Effector CD8-positive, alpha-beta T cell (primary cell): ENCODE measurements at places on chromosomes 1 and 21.

- no peak for DNase-seq
These were observed 499 bp downstream of the C1QA start for GRCh38 chr1:22636927-22637326.

DNA sequence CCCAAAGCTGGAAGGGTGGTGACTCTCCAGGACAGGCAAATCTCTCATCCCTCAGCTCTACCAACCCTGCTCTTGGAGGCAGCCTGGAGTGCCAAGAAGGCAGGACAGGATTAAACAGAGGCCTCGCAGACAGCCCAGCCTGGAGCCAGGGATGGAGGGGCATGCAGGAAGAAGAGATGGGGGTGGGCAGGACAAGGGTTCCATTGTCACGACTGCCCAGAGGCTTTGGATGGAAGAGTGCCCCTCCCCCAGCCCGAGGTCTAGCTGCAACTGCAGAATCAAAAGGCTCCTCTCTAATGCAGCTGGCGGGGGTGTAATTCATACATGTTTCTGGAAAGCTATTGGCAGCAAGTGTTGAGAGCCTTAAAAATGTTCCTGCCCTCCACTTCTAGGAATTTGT is 8.8 kb downstream of the RAB7B start:
- no peak for DNase-seq

- DNase-seq, result no peak
These were observed 625 bp upstream of the DARS2 start for GRCh38 chr1:173823781-173824314.

DNA sequence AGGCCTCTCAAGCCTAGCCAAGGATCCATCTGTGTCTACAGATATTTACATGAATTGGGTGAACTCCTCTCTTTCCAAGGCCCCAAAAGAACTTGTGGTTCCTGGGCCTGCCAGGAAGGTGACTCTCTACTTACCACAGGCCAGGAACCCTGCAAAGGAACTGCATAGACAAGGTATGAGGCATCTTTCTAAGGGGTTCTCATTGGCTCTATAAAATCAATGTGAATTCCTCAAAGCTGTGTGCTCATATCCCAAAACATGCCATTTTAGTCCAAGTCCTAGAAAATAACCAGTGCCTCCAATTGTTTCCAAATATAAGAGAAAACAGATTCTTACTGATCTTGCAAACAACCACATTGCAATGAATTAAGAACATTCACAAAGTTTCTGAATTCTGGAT is 39.9 kb upstream of the RGL1 start:
- no peak for DNase-seq

- DNase-seq, result no peak
These were observed 2.1 kb downstream of the C8B start for GRCh38 chr1:56963667-56964066.

DNA sequence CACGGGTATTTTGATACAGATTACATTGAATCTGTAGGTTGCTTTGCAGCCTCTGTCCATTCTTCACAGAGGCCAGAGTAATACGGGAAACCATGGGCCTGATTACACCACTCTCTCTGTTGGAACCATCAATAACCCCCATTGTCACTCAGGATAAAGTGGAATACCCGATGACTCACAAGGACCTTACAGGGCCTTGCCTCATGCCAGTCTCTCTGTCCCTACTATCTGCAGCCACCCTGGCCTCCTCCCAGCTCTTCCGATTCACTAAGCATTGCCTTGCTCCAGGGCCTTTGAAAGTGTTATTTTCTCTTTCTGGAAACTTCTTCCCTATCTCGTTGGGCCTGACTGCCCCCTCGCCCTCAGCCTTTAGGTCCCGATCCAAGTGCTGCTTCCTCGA is 61.7 kb downstream of the HMGB4 start:
- no peak for DNase-seq

GRCh38 chr1:55209247-55209646 is 5.9 kb downstream of the USP24 start:
- DNase-seq, result no peak

DNA sequence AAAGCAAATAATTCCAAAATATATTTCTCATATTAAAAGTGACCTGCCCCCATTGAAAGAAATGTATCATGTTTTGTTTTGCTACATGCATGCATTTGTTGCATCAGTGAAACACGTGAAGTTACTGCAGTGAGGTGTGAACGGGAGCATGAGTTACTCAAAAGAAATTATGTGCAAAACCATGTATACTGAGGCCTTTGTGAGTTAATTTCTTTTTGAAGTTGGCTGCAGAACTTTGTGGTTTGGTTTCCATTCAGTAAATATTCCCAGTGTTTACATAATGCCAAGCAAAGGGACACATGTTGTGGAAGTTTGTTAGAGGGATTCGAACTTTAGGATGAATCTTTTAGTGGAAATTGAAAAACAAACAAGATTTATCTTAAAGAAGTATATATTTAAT is 619.4 kb upstream of the ADAMTS5 start:
- DNase-seq, result no peak
